Astrocyte of the spinal cord (primary cell): ENCODE measurements at places on chromosomes 2 and 18.

- DNase-seq = no peak
Measured at GRCh38 chr2:32900246-32900973, 46.3 kb upstream of the LTBP1 start.

GRCh38 chr2:71789556-71790204, 336.3 kb downstream of the DYSF start:
- no peak for DNase-seq

DNA sequence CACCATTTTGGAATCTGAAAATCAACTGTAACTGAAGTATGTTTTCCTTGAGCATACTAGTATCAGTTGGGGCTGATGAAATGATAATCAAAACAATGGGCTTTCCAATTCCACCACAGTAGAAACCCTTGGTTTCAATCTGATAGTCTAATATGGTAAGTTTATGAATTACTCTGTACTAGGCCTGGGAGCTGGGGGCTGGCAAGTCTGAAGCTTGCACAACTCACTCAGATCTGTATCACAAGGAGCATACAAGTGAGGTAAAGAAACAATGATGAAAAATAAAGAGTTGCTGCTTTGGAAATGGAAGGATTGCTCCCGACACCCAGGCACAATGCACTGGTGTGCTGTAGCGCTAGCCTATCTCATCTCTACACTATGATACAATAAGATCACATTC, 19.4 kb downstream of the ZEB2 start:
- no peak for DNase-seq

GRCh38 chr2:71380665-71381064, 49.1 kb downstream of the ZNF638 start:
- DNase-seq = no peak

DNA sequence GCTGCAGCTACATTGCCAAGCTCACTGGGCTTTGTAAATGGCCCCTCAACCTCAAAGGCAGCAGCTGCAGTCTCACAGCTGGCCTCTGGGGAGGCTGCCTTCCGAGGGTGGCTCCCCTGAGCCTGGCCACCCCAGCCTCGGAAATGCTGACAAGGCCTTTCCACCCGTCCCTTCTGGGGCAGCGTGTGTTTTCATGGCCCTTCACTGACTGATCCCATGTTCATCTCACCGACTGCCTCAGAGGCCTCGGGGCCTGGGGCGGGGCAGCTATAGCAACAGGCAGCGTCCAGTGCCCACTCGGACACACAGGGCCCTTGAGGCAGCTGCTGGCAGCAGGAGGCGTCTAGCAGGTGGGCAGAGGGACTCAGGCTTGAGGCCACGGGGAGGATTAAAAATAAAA, 149.7 kb downstream of the GLI2 start:
- no peak for DNase-seq

- DNase-seq = peak; percentile 9
Measured at GRCh38 chr2:146801886-146802285, 1042.9 kb upstream of the ACVR2A start.
